ENCODE measurements at places on chromosomes 1 and 21.

DNA sequence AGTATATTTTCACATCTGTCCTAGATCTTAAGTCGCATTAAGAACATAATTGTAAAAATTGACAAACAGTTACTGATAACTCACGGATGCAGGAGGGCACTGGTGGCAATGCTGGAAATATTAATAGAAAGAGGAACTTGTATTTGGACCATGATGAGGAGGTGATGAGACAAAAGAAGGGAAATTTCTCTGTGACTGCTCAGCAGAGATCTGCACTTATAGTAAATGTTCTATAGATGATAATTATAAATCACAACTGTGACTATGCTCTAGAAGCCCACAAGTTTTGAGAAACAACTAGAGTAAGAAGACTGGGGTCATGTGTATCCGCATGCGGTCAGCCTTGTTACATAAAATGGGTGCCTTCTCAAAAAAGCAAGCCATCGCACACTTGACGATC is 8.7 kb upstream of the DUSP12 start:
- no peak for DNase-seq

GRCh38 chr1:50350421-50350820 is 72.8 kb downstream of the DMRTA2 start:
- no peak for DNase-seq

DNA sequence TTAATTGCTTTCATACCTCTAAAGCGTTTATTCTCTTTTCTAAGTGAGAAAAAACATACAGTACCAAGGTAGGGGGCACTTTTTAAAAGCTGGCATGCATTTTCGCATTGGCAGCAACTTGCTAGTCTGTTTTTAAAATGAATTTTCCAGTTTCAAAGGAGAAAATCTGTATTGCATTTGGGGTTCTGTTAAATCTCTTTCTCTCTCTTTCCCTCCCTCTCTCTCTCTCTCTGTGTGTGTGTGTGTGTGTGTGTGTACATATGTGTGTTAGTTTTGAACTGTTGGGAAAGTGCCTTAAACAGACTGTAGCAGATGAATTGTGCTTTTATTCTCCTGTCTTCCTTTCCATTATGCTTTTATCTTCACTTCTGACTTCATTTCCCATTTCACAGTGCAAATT is 7.3 kb downstream of the NIBAN1 start:
- no peak for DNase-seq

GRCh38 chr21:46425571-46425970 is 33.1 kb upstream of the DIP2A start:
- DNase-seq: peak; percentile 93

DNA sequence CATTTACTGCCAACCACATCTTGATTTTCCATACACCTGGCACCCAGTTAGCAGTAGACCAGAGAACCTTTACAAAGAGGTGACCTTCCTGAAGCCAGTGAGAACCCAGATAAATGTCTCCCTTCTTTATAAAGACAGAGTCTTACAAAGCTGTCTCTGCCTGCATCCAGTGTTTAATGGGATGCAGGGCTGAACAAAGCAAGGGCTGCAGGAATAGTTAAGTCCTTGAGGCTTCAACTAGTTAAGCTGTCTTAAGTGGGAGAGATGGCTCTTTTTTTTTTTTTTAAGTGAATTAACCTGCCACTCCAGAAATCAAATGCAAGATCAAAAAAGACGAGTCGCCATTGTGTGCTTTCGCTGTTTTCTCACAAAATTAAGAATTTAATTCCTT is 1.5 kb downstream of the AHCYL1 start:
- no peak for DNase-seq

- DNase-seq: peak; percentile 37
Measured at GRCh38 chr1:184973272-184974055, 844 bp downstream of the NIBAN1 start.

GRCh38 chr1:214808845-214809460 is 206.0 kb downstream of the CENPF start:
- DNase-seq: no peak

DNA sequence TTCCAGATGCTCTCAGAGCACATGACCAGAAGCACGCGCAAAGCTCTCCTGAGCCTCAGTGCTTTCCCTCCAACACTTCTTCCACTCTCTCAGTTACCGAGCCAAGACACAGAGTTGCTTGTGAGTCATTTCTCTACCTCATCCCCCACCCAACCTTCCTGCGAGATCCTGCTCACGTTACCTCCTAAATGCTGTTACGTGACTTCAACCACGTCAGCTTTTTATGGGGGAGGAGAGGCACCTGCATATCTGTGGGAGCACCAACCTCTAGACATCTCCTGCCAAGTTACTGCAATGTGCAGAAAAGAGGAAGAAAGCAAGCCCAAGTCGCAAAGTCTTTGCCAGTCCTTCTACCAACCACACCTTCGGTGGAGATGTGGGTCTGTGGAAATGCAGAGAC is 27.2 kb upstream of the ERG start:
- DNase-seq: no peak

GRCh38 chr1:180927348-180927747 is 14.7 kb downstream of the KIAA1614 start:
- DNase-seq: no peak

DNA sequence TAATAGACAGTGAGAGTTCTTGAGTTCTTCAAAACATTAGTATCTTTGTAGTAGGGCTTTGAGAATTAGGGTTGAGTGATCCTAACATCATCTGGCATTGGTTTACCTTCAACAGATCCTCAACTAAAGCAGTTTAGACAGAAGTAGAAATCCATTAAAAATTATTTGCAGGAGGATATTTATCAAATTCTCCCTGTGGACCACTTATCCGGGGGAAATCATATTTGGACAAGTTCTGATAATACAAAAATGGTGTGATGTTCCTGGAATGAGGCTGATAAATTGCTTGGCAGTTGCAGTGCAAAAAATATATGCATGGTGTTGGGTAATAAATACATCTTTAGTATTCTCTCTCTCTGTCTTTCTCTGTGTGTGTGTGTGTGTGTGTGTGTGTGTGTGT is 115.1 kb upstream of the CHODL start:
- no peak for DNase-seq

GRCh38 chr1:76901158-76901767 is 34.0 kb downstream of the ST6GALNAC5 start:
- DNase-seq: peak; percentile 11

DNA sequence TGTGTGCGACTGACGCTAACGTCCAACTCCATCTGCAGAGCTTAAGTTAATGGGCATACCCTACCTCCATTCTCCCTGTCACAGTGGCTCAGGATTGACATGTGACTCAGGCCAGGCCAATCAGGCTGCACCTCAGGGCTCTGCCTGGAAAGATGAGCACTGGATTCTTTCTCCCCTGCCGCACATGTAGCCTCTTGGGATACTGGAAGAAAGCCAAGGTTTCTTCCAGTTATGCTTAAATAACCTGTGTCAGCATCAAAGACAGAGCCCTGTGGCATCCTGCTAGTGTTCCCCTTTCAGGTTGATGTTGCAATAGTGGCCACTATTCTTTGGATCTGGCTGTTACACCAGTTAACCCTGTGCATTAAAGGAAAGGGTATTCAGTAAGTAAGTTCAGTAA is 55.0 kb upstream of the SYT6 start:
- no peak for DNase-seq

GRCh38 chr1:154575147-154575927 is 7.8 kb downstream of the CHRNB2 start:
- no peak for DNase-seq

GRCh38 chr21:38597421-38597820 is 99.1 kb upstream of the ERG start:
- no peak for DNase-seq

- DNase-seq: no peak
Measured at GRCh38 chr1:56436296-56436695, 143.1 kb downstream of the PLPP3 start.

DNA sequence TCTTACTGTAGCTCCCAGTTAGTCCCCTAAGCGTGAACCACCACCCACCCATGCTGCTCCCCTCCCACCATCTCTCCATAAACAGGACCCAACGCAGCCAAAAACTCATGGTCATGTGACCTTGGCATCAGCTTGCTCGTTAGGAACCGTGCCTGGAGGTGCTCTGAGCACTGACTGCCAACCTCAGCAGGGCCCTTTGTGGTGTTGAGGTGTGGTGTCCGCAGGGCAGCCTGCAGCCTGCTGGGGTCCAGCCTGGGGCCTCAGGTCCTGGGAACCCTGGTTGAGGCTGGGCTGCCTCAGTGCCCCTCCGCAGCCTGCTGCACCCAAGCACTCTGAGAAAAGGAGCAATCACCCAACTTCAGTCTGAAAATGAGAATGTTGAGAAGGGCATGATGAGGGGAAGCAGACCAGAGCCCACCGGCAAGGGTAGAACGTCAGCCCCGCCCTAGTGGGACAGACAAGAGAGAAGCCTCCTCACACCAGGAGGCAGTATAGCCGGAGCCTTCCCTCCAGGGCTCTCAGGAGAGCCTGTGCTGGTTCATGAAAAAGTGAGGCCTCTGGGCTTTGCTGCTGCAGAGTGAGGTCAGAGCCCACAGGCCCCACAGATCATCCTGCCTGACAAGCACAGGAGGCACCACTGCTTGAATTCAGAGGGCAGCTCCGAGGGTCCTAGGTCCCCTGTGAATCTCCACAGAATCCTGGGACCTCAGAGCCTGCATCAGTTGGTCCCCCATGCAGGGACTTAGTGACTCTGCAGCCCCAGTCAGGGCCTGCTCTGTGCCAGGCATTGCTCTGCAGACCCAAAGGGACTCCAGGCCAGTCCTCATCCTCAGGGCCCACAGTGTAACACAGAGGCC is 4.9 kb upstream of the COL6A2 start:
- no peak for DNase-seq

DNA sequence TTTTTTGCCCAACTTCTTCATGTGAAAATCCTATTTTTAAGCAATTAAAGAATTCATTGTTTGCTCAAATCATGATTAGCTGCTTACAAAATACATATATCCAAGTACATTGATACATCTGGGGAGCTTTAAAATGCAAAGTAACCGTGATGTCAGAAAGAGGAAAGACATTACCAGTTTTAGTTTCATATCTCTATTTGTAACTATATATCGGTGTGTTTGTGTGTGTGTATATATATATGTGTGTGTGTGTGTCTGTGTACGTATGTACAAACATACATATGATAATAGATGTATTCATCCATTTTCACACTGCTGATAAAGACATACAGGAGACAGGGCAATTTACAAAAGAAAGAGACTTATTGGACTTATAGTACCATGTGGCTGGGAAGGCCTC is 310.1 kb downstream of the DPYD start:
- DNase-seq: no peak

DNA sequence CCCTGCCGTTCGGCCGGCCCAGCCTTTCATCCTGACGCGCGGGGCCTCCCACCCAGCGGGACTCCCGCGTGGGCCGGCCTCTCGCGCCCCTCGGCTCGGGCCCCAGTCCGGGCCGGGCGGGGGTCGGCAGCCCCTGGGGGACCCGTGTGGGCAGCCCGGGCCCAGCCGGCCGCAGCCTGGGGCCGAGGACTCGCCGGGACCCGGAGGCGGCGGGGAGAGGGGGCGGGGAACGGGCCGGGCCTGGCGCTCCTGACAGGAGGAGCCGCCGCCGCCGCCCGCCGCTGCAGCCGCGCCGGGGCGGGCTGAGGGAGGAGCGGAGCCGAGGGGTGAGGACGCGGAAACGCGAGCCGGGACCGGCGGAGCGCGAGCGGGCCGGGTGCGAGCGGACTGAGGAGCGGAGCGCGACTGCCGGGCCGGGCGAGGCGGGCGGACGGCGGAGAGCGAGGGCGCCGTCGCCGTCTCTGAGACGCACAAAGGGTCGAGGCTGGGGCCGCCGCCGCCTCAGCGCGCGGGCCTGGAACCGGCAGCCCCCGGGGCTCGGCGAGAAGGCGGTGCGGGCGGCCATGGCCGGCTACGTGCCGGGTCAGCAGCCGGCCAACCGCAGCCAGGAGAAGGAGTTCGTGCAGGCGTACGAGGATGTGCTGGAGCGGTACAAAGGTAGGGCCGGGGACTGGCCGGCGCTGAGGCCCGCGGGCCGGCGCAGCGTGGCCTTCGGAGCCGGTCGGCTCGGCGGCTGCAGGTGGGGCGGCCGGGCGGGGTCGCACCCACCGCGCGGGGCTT is 79.1 kb downstream of the NDUFS5 start:
- peak; percentile 27 for DNase-seq

DNA sequence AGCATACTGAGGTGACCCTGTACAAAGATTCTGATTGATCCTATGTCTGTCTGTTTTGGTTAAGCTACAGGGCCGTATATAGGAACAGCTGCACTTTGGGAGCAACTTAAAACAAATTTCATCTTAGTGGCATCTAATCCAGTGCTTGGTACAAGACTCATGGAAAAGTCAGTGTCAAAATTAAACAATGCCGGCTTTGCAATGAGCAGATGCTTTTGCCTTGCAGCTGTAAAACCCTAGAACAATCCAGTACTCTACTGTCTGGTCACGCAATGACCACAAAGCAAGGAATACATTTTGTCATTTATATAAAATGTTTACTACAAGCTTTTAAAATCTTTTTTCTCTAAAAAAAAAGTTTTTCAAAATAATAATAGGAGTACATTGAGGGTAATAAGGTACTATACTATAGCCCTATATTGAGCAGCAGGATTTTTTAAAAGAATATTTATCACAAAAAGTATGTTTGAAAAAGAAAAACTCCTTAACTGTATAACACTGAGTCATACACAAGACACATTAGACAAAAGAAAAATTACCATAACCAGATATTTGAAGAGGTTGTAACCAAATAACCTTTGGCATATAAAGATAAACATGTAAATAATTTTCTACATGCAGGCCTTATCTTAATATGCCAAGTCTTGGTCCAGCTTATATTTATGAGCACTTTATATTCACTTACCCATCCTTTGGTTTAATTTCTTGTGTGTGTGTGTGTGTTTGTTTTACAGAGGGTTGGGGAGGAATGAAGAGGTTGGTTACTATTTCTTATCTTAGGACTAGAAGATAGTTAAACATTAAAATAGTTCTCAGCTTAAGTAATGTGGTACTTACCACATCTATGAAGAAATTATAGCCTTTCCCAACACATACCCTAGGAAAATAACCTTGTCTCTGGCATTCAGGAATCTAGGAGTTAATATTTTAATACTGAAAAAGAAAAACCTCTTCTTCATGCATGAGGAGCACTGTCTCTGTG is 262.3 kb downstream of the FAF1 start:
- DNase-seq: no peak

Data from CD8-positive, alpha-beta T cell (primary cell).